ENCODE measurements at places on chromosomes 7 and 10. TPM values are rescaled to one million over a fixed set of nuclear protein-coding genes. Genes with fewer than 3 reads are reported as not detected.

OPN4 gene
- not detected for total RNA-seq

ETV1 gene
- not detected for total RNA-seq

HDAC9 gene
- 64.8 TPM for total RNA-seq

APBB1IP gene
- total RNA-seq, result 99.8 TPM

SEMA3E gene
- total RNA-seq, result not detected

ZC3HAV1L gene
- 1.8 TPM for total RNA-seq

CNNM1 gene
- total RNA-seq, result not detected

DNA sequence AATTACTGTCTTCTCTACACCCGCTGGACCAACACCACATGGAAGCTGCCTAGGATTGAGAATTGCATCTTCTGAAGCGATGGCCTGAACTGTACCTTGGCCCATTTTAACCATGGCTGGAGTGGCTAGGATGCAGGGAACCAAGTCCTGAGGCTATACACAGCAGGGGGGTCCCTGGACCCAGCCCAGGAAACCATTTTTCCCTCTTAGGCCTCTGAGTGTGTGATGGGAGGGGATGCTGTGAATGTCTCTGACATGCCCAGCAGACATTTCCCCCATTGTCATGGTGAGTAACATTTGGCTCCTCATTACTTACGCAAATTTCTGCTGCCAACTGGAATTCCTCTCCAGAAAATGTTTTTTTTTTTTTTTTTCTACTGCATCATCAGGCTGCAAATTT lies 822.7 kb downstream of the PCDH15 start:
- H3K27me3 ChIP-seq, result no peaks in the 10 kb centered on the region
- no peak overlapping the region for H3K4me3 ChIP-seq
- no peak for DNase-seq
- H3K27ac ChIP-seq, result no peak overlapping the region
- H3K36me3 ChIP-seq, result no peaks in the 10 kb centered on the region
- no peaks in the 10 kb centered on the region for H3K4me1 ChIP-seq

- H3K27ac ChIP-seq, result no peak overlapping the region
- peaks cover 11% of the 10 kb centered on the region for H3K4me1 ChIP-seq
Measured at GRCh38 chr7:6553448-6554044, 2.3 kb upstream of the GRID2IP start.

GRCh38 chr7:2497065-2497464 lies 20.9 kb upstream of the GRIFIN start:
- DNase-seq, result no peak
- H3K36me3 ChIP-seq, result no peaks in the 10 kb centered on the region
- no peak overlapping the region for H3K4me3 ChIP-seq
- H3K27ac ChIP-seq, result no peak overlapping the region
- peaks cover 18% of the 10 kb centered on the region for H3K4me1 ChIP-seq

DNA sequence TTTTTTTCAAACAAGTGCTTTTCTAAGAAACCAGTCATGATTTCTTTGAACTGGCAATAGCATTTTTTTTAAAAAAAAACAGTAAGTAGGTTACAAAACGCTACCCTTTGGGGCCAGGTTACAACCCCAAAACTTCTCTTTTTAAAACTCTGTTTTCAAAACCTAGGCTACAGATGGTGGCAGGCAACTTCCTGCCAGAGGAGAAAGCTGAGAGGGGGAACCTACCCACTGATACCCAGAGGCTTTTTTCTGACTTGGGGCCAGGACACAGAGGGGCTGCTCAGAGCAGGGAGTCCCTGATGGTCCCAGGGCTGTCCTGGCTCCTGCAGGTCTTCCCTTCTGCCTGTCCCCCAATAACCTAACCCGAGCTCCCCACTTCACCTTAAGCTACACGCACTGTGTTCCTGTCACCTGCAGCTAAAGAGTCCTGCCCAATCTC lies 6.9 kb downstream of the STN1 start:
- H3K4me3 ChIP-seq, result peak overlapping the region; percentile 6
- peak overlapping the region; percentile 63 for H3K27ac ChIP-seq
- DNase-seq, result peak; percentile 46
- H3K36me3 ChIP-seq, result no peaks in the 10 kb centered on the region

GRCh38 chr10:91556691-91557566 lies 75.9 kb downstream of the PPP1R3C start:
- no peak for DNase-seq
- no peak overlapping the region for H3K27ac ChIP-seq
- no peaks in the 10 kb centered on the region for H3K27me3 ChIP-seq
- H3K36me3 ChIP-seq, result no peaks in the 10 kb centered on the region

DNA sequence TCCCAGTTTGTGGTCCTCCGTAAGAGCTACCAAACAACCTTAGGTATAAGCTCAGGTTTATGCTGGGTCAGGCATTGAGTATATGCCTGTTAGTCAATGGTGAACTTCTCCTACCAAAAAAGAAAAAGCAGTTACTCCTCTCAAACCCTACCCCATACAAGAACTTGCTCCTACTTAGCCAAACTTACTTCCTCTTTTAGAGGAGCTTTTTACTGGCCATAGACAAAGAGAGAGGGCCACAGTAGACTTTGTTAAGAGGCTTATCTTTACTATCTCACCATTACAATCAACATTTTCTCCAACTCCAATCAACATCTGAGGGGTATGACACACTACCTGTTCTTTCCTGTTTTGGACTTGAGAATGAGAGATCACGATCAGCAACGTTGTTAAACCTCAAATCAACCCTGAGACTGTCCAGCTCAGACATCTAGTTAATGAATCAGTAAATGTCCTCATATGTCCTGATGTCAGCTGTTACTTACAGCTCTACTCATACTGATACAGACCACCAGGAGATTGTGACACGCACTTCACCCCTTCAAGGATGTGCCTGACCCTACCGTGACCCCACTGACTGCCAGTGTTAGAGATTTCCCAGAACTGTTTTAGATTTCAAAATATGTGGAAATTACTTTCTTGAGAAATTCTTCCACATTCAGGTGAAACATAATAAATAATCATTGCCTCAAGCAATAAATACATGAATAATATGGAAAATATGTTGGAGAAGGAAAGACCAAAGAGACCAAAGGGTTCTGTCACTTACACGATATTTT lies 18.4 kb upstream of the CCDC71L start:
- H3K4me1 ChIP-seq, result no peaks in the 10 kb centered on the region
- H3K36me3 ChIP-seq, result no peaks in the 10 kb centered on the region
- no peak overlapping the region for H3K4me3 ChIP-seq
- no peaks in the 10 kb centered on the region for H3K27me3 ChIP-seq
- DNase-seq, result peak; percentile 23

DNA sequence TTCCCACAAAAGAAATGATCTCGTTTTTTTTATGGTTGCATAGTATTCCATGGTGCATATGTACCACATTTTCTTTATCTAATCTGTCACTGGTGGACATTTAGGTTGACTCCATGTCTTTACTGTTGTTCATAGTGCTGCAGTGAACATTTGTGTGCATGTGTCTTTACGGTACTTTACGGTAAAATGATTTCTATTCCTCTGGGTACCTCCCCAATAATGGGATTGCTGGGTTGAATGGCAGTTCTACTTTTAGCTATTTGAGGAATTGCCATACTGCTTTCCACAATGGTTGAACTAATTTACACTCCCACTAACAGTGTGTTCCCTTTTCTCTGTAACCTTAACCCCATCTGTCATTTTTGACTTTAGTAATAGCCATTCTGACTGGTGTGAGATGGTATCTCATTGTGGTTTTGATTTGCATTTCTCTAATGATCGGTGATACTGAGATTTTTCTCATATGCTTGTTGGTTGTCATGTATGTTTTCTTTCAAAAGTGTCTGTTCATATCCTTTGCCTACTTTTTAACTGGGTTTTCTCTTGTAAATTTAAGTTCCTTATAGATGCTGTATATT lies 37.2 kb downstream of the MKLN1 start:
- no peak overlapping the region for H3K27ac ChIP-seq
- H3K4me3 ChIP-seq, result no peak overlapping the region
- no peaks in the 10 kb centered on the region for H3K27me3 ChIP-seq
- H3K4me1 ChIP-seq, result no peaks in the 10 kb centered on the region
- no peaks in the 10 kb centered on the region for H3K36me3 ChIP-seq

DNA sequence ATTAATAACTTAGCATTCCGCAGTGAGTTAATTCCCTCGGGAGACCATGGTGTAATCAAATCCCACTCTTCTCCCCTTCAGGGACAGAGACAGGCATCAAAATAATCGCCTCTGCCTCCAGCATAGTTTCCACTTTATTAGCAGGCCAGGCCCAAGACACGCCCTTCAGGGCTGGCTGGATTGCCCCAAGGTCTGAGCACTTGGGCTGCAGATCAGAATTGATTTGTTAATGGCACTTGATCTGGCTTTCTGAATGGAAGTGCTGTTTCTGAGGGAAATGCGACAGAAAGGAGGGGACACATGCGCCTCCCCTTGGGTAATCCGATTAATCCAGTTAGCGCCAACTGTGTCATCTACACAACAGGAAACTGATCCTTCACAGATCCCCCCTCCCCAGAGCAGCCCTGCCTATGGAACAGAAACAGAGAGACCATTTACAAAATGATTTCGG lies 15.6 kb downstream of the CHAT start:
- H3K4me3 ChIP-seq, result no peak overlapping the region
- no peaks in the 10 kb centered on the region for H3K4me1 ChIP-seq
- no peak for DNase-seq
- no peak overlapping the region for H3K27ac ChIP-seq

DNA sequence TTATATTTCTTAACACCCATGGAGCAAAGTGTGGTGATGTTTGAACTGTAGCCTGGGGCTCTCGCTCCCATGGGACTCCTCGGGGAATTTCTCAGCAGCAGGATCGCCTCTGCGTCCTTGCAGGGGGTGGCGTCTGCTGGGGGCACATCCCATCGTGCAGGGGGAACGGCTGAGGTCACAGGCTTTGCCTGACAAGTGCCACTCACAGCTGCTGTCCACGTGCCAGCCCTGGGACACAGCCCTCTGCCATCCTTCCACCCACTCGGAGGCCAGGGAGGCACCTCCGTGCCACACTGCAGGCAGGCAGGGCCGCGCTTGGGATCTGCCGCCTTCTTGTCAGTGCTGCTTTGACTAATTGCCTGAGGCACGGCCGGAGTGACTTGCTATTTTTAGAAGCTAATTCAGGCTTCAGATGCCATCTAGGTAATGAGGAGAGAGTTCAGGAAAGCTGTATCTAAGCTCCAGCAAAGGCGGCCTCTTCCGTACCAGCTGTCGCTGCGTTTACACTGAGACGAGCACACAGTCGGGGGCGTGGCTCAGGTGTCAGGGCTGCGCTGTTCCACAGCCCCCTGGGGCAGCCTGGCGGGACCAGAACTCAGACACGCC lies 45.7 kb downstream of the PITRM1 start:
- H3K36me3 ChIP-seq, result peaks cover 46% of the 10 kb centered on the region
- no peaks in the 10 kb centered on the region for H3K27me3 ChIP-seq
- no peak overlapping the region for H3K27ac ChIP-seq

DNA sequence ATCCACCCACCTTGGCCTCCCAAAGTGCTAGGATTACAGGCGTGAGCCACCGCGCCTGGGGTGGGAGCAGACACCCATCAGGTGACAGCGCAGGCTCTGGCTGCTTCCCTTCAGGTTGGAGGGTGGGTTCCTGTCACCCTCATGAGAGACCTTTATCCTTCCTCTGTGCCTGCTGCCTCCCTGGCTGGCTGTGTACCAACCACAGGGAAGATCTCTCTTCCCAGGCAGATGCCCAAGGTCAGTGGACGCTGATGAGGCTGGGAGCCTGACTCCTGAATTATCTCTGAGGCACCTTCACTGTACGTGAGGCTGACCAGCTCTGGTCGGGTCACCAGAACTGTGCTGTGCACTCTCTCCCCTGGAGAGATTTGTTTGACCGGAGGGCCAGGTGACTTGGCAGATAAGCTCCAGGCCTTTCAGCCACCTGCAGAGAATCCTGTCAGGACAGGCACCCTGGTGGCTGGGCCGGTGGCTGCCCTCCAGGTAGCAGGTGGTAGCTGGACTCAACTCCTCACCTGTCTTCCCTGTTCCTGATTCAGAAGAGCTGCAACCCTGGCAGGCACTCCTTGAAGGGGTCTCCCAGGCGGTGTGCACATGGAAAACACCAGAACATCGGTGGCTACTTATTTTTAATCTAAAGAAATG lies 251.9 kb downstream of the GLRX3 start:
- H3K4me3 ChIP-seq, result no peak overlapping the region
- no peaks in the 10 kb centered on the region for H3K27me3 ChIP-seq
- H3K36me3 ChIP-seq, result no peaks in the 10 kb centered on the region
- H3K4me1 ChIP-seq, result no peaks in the 10 kb centered on the region

- no peaks in the 10 kb centered on the region for H3K27me3 ChIP-seq
- no peak overlapping the region for H3K4me3 ChIP-seq
- no peaks in the 10 kb centered on the region for H3K4me1 ChIP-seq
- H3K27ac ChIP-seq, result no peak overlapping the region
Measured at GRCh38 chr7:90269163-90269562, 24.2 kb downstream of the CFAP69 start.

- H3K4me1 ChIP-seq, result peaks cover 83% of the 10 kb centered on the region
- H3K27ac ChIP-seq, result peak overlapping the region; percentile 77
- no peak overlapping the region for H3K4me3 ChIP-seq
Measured at GRCh38 chr10:114544045-114544659, 113.9 kb downstream of the ABLIM1 start.

DNA sequence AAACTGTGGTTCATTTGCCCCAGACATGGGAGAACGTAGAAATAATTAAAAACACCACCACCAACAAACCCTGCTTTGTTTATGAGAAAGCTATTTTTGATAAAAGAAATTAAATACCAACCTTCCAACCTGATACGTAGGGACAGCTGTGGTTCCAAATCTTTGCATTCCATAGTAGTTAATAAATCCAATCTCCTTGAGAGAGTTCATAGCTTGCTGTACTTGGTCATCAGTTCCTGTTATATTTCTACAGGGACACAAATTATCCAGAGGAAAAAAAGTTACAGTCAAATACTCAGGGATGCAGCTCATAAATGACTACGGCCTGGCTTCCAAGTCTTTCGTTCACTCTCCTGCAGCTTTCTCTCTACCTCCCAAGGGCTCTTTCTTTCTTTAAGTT lies 41.1 kb downstream of the PUS7 start:
- no peaks in the 10 kb centered on the region for H3K36me3 ChIP-seq
- DNase-seq, result no peak
- no peak overlapping the region for H3K27ac ChIP-seq
- H3K27me3 ChIP-seq, result no peaks in the 10 kb centered on the region
- no peak overlapping the region for H3K4me3 ChIP-seq

- no peaks in the 10 kb centered on the region for H3K27me3 ChIP-seq
- H3K36me3 ChIP-seq, result no peaks in the 10 kb centered on the region
- H3K27ac ChIP-seq, result no peak overlapping the region
- H3K4me3 ChIP-seq, result no peak overlapping the region
Measured at GRCh38 chr10:129758207-129759021, 205.7 kb downstream of the EBF3 start.

GRCh38 chr7:139328375-139328774 lies 12.8 kb upstream of the FMC1 start:
- no peak overlapping the region for H3K4me3 ChIP-seq
- H3K4me1 ChIP-seq, result no peaks in the 10 kb centered on the region
- no peak overlapping the region for H3K27ac ChIP-seq
- no peak for DNase-seq
- H3K27me3 ChIP-seq, result no peaks in the 10 kb centered on the region

GRCh38 chr10:97179311-97179710 lies 6.4 kb downstream of the SLIT1 start:
- H3K36me3 ChIP-seq, result no peaks in the 10 kb centered on the region
- DNase-seq, result no peak
- H3K4me3 ChIP-seq, result no peak overlapping the region
- peaks cover 22% of the 10 kb centered on the region for H3K27me3 ChIP-seq
